Immature natural killer cell (primary cell): ENCODE measurements at places on chromosomes 16 and 17. TPM values are rescaled to one million over a fixed set of nuclear protein-coding genes. Genes with fewer than 3 reads are reported as not detected.

CCL17 gene
- not detected for polyA plus RNA-seq

KRT20 gene
- polyA plus RNA-seq: not detected

HSD17B2 gene
- polyA plus RNA-seq: not detected

IL17C gene
- polyA plus RNA-seq: not detected

TBX4 gene
- polyA plus RNA-seq: not detected

AARS1 gene
- 47.1 TPM for polyA plus RNA-seq

TBC1D3G gene
- not detected for polyA plus RNA-seq

RASL10B gene
- not detected for polyA plus RNA-seq

ACSM2B gene
- not detected for polyA plus RNA-seq

TBC1D28 gene
- not detected for polyA plus RNA-seq

STAT5B gene
- polyA plus RNA-seq: 58.3 TPM

CBX4 gene
- polyA plus RNA-seq: 6.7 TPM

FAM171A2 gene
- not detected for polyA plus RNA-seq

HOXB1 gene
- not detected for polyA plus RNA-seq
